ENCODE measurements at places on chromosomes 6 and 20.

DNA sequence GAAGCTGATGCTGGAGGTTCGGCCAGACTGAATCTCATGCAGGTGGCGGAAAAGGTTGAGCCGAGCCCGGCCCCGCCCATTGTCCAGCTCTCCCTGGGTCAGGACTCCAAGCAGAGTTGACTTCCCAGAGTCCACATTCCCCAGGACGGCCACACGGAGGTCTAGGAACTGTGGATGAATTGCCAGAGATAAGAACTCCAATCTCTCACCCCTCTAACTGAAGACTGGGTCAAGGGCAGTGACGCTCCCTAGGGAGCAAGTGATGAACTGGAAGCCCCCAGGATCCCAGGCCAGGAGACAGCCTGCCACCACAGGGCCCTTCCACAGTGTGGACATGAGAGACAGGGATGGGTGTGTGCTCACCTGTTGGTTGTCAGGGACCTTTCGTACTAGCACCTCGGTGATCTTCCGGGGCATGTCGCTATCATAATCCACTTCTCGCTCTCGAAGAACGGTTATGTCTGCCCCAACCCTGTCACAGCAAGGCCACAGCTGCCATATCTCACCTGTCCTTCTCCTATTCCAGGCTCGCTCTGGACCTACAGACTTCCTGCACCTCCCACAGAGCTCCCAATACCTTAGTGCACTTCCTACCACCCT lies 3.6 kb downstream of the GTPBP2 start:
- DNase-seq, result no peak

GRCh38 chr6:52594221-52594620 lies 17.4 kb upstream of the TRAM2 start:
- DNase-seq, result no peak

DNA sequence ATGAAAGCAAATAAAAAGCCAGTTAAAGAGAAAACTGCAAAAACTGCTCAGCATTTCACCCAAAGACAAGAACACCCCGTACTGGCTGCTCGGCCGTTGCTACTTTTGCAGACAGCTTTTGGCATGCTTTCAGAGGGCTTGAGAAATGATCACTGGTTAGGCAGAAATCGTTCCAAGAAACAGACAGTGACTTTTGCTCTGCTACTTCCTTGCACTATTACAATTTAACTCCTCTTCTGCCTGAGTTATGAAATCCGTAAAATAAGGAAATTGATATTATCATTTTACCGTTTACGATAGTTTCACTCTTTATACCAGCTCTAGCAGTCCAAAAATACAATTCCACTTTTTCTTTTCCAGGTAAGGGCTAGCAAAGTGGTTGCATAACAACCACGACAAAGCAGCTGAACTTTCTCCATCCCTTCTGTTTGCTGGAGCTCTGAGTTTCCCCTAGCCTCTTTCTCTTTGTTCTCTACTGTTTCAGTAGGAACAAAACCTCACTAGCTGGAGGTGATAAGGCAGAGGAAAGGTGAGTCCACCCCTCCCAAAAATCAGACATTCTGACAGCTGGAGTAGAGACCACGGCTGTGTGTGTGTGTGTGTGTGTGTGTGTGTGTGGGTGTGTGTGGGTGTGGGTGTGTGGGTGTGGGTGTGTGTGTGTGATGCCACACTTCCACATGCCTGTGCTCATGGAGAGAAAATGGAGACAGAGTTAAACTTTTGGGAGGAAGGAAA lies 191.8 kb upstream of the RREB1 start:
- DNase-seq, result peak; percentile 34

- peak; percentile 66 for DNase-seq
These were observed 221.8 kb upstream of the SOX4 start for GRCh38 chr6:21371676-21372171.

DNA sequence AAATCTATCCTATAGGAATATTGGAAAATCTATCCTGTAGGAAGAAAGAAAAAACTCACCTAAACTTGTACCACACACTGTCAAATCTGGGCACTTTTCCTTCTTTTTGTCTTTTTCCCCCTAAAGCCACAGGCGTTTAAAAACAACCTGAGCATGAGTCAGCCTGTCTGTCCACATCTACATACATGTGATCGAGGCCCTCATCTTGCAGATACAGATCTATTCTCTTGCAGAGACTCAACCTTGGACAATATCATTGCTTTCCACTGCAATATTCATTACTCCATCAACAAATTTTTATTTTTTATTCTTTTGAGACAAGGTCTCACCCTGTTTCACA lies 95.9 kb upstream of the IYD start:
- no peak for DNase-seq

DNA sequence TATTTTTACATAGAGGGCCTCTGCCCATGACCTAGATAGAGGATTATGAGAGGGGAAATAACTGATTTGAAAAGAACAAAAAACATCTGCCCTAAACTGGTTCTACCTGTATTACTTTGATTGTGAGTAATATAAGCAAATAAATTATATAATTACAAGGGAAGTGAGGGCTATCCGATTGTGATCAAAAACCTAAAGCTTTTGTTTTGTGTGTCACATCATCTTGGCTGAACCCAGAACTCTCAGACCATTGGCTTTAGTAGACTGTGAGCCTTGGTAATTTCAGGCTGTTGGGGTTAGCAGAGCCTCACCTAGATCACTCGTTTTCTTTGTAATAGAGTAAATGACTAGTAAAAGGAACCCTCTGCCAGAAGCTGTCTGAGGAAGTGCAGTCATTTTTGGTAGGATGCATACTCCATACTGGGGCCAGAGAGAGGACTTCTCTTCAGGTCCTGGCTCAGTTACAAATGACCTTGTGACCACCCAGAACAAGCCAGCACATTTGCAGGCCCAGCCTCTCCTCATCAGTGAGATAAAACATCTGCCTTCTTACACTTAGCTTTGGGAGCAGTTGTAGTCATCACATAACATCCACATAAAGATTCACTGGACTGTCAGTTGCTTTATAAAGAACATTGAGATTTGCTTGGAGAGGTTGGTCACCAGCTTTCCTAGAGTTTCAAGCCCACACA lies 13.5 kb downstream of the STK35 start:
- no peak for DNase-seq

- DNase-seq, result peak; percentile 31
These were observed 22.2 kb downstream of the RREB1 start for GRCh38 chr6:7129784-7130569.

Data from fibroblast of skin of right quadriceps (primary cell).